ENCODE measurements at places on chromosomes 1 and 21.

DNA sequence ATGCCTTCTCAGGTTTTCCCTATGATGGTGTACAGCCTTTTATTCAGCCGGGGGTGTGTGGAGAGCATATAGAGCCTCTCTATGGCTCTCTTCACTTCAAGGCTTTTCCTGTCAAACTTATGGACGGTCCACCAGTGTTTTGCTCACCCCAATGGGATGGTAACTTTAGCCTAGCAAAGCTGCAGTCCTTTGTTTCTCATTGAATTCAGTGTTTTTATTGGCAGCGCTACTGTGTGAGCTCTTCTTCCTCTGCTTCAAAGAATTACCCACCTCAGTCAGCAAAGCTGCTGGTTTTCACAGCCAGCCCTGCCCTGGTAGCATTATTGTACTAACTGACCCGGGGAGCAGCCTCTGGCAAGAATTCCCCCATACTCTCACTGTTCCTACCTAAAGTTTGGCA is 145.3 kb upstream of the RRP15 start:
- DNase-seq = no peak

- DNase-seq = no peak
Measured at GRCh38 chr21:34183331-34183928, 110.1 kb downstream of the MRPS6 start.

GRCh38 chr1:98322086-98322485 is 339.4 kb upstream of the SNX7 start:
- DNase-seq = no peak

GRCh38 chr1:116266864-116267212 is 106.2 kb upstream of the ATP1A1 start:
- DNase-seq = no peak

DNA sequence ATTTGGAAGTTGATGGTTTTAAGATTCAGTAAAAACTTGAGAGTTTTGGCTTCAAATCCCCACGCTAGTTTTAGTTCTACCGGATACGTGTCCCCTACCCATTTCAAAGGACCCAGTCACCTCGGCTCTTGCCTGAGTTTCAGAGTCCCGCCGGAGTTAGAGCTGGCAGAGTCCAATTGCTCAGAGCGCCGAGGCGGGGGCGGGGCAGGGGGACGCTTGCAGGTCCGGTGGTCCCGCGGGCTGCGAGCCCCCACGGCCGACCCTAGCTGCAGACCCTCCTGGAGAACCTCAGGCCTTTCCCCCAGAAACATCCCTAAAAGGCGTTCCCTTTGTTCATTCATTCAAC is 765 bp upstream of the VPS45 start:
- DNase-seq = peak; percentile 12

DNA sequence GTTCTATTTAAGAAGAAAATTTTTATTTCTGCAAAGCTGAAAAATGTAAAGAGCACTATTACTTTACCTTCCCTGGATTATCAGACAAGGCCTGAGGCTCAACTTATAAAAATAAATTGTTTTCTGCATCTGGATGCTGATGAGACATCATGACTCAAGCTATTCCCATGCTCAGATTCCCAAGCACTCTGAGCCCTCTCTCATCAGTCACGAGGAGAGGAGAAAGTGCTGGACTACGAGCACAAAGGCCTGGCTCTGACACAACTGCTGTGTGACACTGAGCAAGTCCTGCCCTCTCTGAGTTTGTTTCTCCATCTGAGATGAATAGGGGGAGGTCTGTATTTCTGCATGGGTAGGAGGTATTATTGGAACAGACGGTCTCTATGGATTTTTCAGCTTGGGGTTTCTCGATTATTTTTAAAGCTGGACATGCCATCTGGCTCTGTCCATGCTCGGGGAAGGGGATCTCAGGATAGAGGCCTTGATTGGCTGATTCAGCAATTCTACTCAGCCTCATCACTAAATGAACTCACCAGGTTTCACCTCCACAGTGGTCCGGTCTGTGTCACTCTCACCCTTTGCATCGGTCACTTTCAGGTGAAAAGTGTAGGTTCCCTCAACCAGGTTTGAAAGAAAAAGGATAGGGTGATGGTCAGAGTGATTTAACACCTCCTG is 107.7 kb downstream of the KIAA0319L start:
- DNase-seq = no peak

DNA sequence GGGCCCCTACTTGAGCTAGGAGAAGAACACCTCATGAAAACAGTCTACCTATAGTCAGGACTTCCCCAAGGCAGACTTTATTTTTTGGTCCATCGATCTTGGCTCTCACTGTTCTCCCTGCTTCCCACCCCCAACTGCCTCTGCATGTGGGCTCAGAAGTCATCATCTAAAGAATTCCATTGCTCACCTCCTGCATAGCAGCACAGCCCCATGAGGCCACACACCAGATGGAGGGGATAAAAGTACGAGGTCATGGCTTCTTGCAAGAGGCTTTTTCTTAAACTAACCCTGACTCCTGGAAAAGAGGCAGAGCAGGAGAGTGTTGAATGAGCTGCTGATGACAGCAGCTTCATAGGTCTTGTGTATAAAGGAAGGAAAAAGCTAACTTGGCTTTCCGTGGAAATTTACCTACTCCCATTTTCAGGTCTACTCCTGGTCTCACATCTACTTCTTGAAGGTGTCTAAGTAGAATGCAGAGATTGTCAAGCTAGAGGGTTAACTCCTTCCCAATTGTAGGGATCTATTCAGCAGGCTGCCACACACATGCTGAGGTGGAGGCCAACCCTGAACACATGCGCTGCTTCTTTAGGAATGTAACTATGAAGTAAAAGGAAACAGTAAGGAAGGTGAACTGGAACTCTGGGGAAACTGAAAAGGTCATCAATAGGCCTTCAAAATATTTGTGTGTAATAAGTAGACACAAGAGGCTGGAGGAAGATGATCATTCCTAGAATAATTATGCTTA is 18.7 kb downstream of the WNT2B start:
- DNase-seq = no peak
